ENCODE measurements at places on chromosomes 3 and 15. TPM values are rescaled to one million over a fixed set of nuclear protein-coding genes. Genes with fewer than 3 reads are reported as not detected.

DNA sequence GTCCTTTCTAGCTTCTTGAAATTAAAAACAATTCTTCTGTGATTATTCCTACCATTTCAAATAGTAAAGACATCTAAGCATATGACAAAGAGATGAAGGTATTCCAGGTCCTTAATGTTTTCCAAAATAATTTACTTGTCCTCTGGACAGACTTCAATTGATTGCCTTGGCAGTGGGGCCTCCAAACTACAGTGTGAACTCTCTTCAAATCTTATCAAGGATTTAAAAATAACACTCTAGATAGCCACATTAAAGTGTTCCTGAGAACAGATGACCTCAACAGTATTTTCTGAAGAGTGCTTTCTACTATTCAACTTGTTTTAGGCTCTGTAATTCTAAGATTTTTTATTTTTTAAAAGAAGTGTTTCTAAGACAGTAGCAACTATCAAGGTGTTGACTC is 7.9 kb upstream of the MLF1 start:
- DNase-seq, result no peak

GRCh38 chr3:179949869-179950268 is 86.9 kb downstream of the PEX5L start:
- no peak for DNase-seq

- DNase-seq, result no peak
These were observed 67.4 kb downstream of the FBLN2 start for GRCh38 chr3:13616359-13616758.

The LEKR1 gene
- total RNA-seq, result not detected

GRCh38 chr15:66679657-66680108 is 22.4 kb upstream of the SMAD6 start:
- peak; percentile 46 for DNase-seq

GRCh38 chr3:179768080-179768479 is 115.2 kb downstream of the USP13 start:
- peak; percentile 82 for DNase-seq

The GOLGA6L10 gene
- not detected for total RNA-seq

Measured in GM23338 (cell line).